ENCODE measurements at places on chromosomes 16 and 17. TPM values are rescaled to one million over a fixed set of nuclear protein-coding genes. Genes with fewer than 3 reads are reported as not detected.

Gene GRAPL
- 261 TPM for total RNA-seq

Gene RHBDL1
- total RNA-seq: 3.6 TPM

GRCh38 chr17:57340160-57340981 is 84.0 kb downstream of the MSI2 start:
- DNase-seq: no peak

Gene DCAF7
- total RNA-seq: 121 TPM

- DNase-seq: no peak
Measured at GRCh38 chr16:48534601-48535340, 75.2 kb downstream of the N4BP1 start.

Data from OCI-LY7 (cell line).